ENCODE measurements at places on chromosomes 13 and 19.

DNA sequence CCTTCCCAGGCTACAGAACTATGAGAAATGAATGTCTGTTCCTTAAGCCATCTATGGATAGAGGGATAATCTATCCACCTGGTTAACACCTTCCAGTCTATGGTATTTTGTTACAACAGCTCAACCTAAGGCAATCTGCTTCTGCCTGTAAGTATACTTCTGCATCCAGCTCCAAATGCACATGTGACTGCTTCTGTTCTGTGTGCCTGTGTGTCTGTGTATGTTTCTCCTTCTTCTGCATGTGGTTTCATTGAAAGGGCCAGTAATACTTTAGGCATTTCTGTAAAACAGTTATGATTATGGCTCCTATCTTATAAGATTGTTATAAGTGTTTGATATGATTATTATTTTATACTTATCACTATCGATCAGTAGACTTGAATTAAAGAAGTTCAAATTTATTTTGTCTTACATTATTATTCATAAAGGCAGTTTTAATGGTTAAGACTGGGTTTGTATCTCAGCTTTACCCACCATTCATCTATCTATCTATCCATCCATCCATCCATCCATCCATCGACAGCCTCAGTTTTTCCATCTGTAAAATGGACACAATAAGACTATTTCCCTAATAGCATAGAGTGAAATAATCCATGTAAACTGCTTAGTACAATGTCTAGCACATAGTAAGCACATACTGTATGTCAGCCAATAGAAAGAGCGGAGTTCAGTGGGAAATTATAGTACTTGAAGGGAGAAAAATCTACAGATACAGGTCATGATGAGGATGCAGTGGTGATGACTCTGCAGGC, 37.5 kb upstream of the TM9SF2 start:
- no peak for DNase-seq

- DNase-seq = peak; percentile 72
These were observed 15.2 kb upstream of the PAK4 start for GRCh38 chr19:39110263-39110967.

DNA sequence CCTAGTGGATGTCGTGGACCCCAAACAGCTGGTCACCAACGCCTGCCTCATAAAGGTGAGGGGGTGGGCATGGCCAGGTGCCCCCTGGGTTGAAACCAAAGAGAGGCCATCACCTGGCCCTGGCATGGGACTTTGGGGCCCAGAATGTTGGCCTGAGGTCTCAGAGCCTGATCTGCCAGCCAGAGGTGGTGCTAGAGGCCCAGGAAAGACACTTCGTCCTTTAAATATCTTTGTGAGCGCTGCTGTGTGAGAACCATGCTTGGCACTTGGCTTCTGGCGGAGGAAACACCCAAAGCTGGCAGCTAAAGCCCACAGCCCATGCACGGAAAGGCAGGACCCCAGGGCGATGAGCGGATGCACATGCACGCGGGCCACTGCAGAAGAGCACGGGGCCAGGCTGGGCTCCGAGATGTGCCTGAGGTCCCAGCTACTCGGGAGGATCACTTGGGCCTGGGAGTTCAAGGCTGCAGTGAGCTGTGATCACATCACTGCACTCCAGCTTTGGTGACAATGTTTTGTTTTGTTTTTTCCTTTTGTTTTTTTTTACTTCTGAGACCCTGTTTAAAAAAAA, 4.3 kb upstream of the ADM5 start:
- DNase-seq = no peak

DNA sequence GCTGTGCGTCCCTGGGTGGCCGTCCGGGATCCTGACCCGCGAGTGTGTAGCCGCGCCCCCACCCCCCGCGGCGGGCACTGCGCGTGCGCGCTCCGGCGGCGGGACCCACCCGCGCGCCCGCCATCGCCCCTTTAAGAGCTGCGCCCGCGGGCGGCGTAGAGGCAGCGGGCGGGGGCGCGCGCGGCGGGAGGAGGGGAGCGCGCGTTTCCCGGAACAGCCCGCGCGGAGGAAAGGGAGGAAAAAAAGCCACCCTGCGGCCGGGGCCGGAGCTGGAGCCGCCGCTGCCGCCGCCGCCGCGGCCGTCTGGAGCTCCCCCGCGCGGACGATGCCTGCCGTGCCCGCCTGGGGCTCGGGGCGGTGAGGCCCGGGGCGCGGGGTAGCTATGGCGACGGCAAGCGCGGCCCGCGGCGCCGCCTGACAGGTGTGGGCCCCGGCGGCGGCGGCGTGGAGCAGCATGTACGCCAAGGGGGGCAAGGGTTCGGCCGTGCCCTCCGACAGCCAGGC, at the start of gene SSBP4:
TSS of gene SSBP4 (plus strand) at position 204 of the 504 bp plus-strand sequence. CDS start at position 455, 251 bp downstream.
- DNase-seq = peak; percentile 79

- peak; percentile 49 for DNase-seq
These were observed 10.1 kb downstream of the AP2S1 start for GRCh38 chr19:46840498-46840942.

Data from stimulated activated naive CD8-positive, alpha-beta T cell treated with anti-CD3 and anti-CD28 coated beads, Interleukin-15, amount 100 ng/mL, for 72 hours (primary cell).